DMS79 (cell line): ENCODE measurements at places on chromosomes 1 and 21.

DNA sequence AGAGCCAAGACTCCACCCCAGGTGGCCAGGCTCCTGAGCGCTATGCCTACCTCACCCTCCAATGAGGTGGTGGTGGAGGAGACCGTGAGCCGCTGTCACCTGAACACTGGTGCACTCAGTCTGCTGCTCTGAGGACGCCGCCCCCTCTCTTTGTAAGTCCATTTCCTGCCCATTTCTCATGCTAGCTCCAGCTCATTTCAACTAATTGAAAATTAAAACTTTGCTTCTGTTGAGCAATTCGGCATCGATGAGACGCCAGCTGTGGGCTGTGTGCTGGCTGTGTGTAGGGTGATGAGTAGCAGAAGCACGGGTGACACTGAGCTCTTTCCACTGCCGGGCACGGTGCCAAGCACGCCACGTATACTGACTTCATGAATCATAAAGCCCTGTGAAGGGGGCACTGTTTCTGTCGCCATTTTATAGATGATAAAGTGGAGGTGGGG lies 11.2 kb downstream of the TNFRSF1B start:
- DNase-seq, result peak; percentile 58

- DNase-seq, result peak; percentile 75
These were observed 1.2 kb upstream of the NEGR1 start for GRCh38 chr1:72283307-72284083.

GRCh38 chr1:82391712-82392111 lies 591.0 kb downstream of the ADGRL2 start:
- DNase-seq, result no peak

DNA sequence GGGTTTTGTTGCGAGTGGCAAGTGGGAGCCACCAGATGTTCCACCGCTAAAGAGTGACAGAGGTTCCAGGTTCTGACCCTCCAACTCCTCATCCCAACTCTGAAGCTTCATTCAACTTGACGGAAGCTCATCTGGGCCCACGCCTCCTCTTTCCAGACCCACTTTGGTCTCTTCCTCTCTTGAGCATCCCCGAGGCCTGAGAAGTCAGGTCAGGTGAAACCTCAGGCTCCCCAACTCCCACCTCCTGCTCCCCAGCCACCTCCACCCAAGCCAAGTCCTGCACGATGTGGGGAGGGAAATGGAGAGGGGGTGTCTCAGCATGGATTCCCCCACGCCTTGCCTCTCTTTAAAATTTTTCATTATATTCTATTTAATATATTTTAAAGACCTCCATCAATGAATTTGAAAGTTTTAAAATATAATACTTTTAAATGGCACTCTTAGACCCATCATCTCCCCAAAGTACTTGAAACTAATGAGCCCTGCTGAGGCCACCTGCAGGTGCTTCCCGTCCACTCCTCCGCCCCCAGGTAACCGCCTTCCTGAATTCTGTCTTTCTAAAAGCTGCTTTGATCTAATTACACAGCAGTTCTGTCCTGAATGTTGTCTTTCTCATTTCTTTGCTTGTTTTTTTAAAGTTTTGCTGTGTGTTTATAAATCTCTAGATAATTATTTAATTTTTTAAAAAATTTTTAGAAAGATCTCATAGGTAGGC lies 238.1 kb downstream of the KAZN start:
- DNase-seq, result peak; percentile 44
